ENCODE measurements at places on chromosomes 12 and 14.

DNA sequence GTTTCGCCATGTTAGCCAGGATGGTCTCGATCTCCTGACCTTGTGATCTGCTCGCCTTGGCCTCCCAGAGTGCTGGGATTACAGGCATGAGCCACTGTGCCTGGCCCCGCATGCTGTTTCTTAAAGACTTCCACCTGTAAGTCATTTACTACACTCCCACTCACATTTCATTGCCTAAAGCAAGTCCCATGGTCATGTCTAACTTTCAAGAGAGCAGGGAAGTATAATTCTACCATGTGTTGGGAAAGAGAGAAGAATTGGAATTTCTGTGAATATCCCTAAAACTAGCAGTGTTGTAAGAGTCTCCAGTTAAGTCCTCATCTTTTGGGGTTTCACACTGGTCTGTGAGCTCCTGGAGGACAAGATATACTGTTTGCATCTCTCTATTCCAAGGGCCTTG, 139.7 kb downstream of the EMP1 start:
- no peak for DNase-seq

DNA sequence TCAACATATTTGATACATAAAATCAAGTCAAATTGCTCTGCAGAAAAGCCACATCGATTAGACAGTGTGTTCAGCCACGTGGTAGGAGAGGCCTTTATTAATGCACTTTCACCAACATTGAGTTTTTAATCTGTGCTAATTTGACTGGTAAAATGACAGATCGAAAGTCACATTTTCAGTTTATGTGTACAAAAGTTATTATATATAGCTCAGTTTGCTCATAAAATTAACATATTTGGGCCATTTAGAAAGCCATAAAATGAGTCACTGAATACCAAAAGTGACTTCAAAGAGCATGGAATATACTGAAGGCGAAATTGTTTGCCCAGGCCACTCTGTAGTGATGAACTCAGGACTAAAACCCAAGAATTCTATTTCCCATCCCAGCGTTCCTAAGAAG, 26.0 kb downstream of the C12orf42 start:
- DNase-seq: no peak

- no peak for DNase-seq
Measured at GRCh38 chr12:24475337-24475736, 473.6 kb downstream of the BCAT1 start.

DNA sequence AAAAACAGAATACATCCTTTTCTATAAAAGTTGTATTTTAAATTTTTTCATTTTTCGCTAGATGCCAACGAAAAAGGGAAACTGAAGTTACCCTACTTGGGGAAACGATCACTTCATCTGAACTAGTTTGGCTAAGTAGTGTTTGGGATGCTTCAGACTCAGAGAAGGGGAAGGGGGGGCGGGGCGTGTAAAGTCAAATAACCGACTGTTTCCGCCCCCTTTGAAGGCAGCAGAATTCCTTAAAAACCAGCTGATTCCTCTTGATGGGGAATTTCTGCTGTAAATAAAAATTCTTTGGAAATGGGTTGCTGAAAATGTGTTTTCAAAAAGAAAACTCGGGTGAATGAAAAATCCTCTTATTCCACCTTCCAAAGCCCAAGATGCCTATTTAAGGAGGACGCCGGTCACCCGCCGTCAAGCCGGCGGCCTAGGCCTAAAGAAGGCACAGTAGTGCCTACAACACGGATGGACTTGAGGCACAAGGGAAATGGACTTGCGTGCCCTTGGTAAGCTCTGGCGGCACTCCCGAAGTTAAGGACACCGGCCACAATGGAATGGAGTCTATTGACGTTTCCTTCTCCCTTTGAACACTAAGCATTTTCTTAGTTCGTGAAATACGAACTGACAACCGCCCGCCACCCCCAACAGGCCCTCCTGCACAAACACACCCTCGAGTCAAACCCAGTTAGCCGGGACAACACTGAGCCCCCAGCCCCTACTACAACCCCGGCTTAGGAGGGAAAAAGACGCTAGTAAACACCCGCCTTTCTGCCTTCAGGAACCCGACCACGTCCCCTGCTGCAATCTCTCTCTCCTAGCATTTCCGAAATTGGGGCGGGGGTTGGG, 1.9 kb downstream of the ATXN2 start:
- no peak for DNase-seq

GRCh38 chr14:94173471-94173884, 644 bp upstream of the PPP4R4 start:
- no peak for DNase-seq

GRCh38 chr12:116385486-116386217, 108.2 kb upstream of the MED13L start:
- no peak for DNase-seq

- no peak for DNase-seq
Measured at GRCh38 chr12:102728506-102729242, 188.4 kb downstream of the PAH start.

DNA sequence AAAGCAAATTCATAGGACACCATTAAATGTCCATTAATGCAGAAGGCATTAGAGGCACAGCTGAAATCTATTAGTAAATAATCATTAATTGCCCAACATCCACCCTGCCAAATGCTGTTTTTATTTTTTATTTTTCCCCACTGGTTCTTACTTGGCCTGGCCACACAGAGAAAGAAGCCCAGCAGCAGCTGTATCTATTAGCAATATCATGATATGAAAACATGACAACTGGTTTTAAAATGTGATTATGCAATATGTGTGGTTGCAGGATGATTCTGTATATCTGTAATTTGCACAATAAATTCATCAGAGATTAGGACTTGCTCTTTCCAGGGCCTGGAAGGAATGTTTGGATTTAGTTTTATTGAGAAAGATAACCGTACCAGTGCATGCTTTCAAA, 44.9 kb downstream of the SIX6 start:
- no peak for DNase-seq

- no peak for DNase-seq
Measured at GRCh38 chr12:15532364-15532977, 210.2 kb downstream of the PTPRO start.

DNA sequence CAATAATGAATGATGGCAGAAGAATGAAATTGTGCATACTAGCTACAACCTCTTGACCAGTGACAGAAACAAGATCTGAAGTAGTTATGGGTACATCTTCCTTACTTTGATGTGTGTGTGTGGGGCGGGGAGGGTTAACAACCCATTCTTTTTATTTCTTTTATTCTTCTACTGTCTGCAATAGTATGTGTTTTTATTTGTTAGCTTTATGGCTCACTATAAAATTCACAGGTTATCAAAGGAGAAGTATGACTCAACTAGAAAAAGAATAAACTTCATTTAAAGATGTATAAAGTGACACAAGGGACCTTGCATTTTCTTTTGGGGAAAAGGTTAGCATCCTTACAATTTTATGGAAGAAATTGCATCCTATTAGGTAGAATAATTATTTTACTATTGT, 430.5 kb downstream of the DAD1 start:
- no peak for DNase-seq

DNA sequence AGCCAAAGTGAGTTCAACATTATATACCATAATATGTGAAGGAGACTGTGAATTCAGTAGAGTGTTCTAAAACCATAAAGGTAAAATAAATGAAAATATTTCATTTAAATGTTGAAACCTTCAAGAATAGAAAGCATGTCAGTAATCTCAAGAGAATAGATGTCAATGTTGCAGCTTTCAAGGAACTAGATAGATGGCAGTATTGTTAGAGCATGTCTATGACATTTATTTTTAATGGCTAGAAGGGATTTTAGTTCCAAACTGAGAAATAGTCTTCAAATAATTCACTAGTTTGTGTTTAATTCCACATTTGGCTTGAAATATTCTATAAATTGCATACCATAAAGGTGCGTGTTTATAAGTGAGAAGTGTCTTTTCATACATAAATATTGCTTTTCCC, 326.5 kb downstream of the FLRT2 start:
- no peak for DNase-seq

DNA sequence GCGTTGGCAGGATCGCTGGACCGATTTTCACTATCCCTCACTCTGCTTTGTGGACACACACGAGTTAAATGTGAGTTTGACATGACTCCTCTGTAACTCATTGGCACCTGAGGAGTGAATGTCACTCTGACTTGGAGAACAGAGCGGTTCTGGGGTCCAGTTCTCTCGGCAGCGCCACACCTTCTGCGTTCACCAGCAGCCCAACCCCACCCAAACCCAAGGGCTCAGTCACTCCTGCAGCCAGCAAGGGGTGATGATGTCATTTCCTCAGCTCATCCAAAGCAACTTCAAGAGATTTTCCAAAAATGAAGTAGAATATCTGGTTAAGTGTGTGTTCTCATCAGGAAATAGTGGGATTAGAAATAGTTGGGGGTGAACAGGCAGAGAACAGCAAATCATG, 36.3 kb downstream of the ADGRD1 start:
- no peak for DNase-seq

- no peak for DNase-seq
Measured at GRCh38 chr12:46832130-46832704, 6.4 kb upstream of the SLC38A4 start.

DNA sequence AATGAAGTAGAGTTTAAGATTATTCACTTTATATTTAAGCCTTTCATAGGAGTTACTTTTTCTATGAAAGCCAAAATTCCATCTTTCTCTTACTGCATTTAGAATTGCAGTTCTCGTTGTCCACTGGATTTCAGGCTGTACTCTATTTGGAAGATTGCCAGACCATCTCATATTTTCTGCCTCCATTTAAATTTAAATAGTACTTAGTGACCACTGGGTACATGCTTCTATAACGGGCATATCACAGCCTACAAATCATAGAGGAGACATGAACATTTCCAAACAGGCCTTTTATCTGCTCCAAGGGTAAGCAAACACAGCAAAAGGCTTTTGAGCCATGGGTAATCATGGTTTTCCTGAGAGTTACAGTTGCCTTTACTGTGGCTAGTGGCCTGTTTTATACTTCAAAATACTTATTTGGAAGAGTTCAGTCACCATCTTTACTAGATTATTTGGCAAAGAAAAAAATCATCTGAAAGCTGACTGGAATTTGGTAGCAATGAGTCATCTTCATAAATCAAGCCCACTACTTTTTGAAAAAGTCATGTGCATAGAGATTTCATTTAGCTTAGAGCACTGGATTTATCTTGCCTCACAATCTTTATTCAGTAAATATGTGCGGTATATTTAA, 15.7 kb downstream of the ANO6 start:
- DNase-seq: no peak

- no peak for DNase-seq
Measured at GRCh38 chr14:50003213-50004021, 110.5 kb downstream of the ARF6 start.

GRCh38 chr12:128445415-128446127, 178.6 kb downstream of the TMEM132C start:
- no peak for DNase-seq

GRCh38 chr14:77059276-77059915, 30.9 kb upstream of the IRF2BPL start:
- DNase-seq: no peak

GRCh38 chr12:20017802-20018201, 350.5 kb upstream of the PDE3A start:
- DNase-seq: no peak

GRCh38 chr12:128693771-128694170, 130.0 kb downstream of the SLC15A4 start:
- DNase-seq: no peak

DNA sequence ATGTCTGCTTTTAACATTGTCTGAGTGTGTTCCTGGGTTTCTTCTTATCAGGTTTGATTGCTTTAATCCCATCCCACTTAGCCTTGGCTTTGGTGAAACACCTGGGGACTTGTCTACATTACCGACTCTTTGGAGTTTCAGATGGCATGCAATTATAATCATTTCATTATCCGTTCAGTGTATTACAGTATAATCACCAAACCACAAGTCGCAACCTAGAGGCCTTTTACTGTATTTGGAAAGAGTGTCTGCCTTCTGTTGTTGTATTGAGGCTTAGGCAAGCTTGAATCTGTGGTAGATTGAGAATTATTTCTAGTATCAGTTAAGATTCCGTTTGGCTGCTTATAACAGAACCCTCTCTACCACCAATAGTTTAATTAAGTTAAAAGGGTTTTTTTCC, 103.9 kb downstream of the TGFB3 start:
- DNase-seq: no peak

- no peak for DNase-seq
Measured at GRCh38 chr12:95141310-95141709, 67.9 kb upstream of the NR2C1 start.

- no peak for DNase-seq
Measured at GRCh38 chr12:68203460-68203875, 22.1 kb downstream of the IL26 start.

GRCh38 chr14:77882098-77882497, 82.2 kb downstream of the ADCK1 start:
- DNase-seq: no peak

DNA sequence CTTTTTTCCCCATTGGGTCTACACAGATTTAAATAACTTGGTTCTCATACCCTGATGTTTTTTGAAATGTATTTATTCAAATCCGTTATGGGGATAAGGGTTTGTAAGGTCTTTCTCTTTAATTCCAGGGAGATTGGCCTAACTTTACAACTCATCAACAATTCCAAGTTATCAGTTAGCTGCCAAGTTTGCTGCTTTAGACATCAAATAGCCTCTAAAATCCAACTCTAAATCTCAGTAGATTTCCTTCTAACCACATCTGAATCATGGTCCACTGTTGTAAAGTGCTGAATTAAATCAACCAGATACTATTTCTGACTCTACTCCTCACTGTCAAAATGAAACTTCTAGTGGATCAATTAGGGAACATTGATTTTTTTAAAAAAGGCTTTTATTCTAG, 364.1 kb upstream of the E2F7 start:
- DNase-seq: no peak

DNA sequence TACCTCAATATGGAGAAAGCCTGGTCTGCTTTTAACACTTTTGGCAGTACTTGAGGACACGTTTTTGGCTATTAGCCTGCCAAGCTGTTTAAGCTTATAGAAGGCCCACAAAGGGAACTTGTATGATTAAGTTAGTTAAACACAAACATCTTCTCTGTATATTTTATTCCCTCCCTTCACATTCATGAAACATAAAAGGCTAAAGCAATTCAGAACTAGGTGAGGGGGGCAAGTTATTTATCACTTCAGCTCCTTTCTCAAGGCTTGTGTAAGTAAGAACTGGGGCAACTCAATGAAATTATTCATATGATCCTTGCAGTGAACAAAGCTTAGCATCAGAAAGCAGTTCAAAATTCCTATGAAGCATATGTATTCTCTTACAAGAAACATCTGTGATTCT, 7.5 kb downstream of the PRICKLE1 start:
- DNase-seq: no peak

DNA sequence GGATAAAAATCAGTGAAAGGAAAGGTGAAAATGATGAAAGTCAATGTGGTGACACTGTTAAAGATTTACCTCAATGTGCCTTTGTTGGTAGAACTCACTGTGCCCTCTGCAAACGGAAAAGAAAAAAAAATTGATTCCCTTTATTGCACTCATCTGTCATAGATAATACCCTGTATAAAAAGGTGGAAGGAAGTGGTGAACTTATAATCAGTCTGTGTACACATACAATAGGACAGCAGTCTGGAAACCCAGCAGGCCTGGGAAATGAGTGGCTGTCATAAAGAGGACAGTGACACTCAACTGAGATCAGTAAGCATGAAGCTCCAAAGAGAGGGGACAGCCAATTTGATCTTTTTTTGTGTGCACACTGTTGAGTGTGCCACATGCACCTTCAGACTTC, 364.7 kb downstream of the NOVA1 start:
- DNase-seq: no peak

- no peak for DNase-seq
Measured at GRCh38 chr14:55074662-55075061, 23.2 kb downstream of the MAPK1IP1L start.

Measured in vagina (tissue), 2 donors.